ENCODE measurements at places on chromosomes 3 and 15.
A peak's percentile ranks its signal among the peaks of the same experiment; 100 is the strongest.

DNA sequence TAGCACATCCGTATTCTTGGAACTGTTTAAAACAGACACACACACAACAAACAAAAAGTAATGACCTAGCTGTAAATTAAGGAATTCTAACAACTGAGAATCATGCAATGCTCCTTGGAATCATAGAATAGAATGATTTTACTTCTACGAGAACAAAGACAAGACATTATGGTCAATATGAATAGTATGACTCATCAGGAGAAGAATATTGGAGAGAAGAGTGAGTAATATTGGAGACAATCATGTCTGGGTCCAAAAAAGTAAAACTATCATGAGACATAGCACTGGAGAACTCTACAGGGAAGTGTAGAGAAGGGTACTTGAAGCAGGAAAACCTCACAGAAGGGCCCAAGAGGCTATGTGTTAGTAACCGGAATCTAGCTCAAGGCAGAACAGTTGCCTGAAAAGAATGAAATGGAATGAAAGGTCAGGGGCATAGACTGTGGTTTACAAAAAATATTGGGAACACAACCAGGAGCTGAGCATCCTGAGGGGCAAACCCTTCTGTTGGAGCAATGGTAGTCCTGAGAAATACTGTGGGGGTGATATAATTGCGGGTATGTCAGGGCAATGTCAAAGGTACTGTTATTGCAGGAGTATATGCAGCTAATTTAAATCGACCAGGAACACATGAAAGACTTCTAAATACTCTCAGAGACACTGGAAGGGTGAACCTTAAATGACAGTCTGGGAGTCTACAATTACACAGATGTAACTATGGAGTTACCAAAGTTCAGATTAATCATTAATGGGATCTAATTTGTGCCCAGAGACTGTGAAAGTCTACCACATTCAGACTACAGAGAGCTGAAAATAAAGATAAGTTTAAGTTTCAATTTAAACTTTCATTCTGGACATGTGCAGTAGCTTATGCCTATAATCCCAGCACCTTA lies 201.2 kb downstream of the BCHE start:
- DNase-seq = no peak

DNA sequence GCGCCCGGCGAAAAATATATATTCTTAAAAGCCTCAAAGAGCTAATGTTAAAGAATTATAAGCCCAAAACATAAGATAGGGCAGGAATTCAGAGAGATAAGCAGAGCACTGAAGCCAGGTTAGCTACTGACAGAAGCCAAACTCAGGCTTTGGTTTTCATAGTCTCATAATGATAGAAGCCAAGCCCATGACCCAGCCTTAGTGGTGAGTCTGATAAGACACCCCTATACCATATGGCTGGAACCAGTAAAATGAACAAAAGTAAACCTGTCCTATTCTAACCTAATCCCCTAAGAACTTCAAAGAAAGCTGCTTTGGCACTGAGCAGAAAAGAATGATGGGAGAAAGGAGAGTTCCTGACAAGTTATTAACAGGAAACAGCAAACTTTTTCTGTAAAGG lies 25.9 kb downstream of the MYO9A start:
- no peak for DNase-seq

DNA sequence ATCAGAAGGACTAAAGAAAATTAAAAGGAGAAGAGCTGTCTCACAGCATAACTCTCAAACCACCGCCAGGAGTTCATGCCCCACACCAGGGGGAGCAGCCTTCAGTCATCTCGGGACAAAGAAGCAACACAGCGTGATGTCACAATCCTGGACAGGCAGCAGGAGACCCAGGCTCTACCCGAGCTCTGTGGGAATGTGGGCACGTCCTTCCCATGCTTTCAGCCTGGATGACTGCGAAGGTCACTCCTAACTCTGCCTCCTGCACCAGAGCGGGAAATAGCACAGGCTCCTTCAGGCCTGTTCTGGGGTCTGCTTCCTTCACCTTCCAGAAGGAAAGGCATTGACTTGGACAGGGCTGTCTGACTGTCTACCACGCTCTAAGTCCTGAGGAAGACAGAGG lies 31.3 kb downstream of the NOX5 start:
- DNase-seq = peak; percentile 73

GRCh38 chr15:101368861-101369642 lies 74.0 kb upstream of the SNRPA1 start:
- no peak for DNase-seq

GRCh38 chr3:179720196-179720595 lies 67.4 kb downstream of the USP13 start:
- no peak for DNase-seq

DNA sequence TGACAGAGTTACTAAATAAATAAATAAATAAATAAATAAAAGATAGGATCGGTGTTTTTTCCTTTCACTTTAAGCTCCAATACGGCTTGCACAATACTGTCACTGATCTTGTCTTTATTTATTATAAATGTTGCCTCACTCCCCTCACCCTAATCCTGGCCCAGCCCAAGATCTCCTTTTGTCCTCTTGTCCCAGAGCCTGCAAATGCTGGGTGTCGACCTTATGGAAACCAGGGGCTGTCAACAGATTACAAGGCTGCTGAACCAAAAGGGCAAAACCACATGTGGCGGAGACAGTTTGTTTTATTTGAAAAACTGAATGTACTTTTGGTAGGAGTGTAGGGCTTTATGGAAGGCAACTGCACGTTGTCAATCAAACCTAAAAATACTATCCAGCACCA lies 75.9 kb downstream of the RFTN1 start:
- DNase-seq = no peak

- DNase-seq = no peak
Measured at GRCh38 chr15:100762913-100763834, 116.5 kb upstream of the ALDH1A3 start.

GRCh38 chr3:115251509-115251908 lies 104.4 kb upstream of the ZBTB20 start:
- DNase-seq = no peak

DNA sequence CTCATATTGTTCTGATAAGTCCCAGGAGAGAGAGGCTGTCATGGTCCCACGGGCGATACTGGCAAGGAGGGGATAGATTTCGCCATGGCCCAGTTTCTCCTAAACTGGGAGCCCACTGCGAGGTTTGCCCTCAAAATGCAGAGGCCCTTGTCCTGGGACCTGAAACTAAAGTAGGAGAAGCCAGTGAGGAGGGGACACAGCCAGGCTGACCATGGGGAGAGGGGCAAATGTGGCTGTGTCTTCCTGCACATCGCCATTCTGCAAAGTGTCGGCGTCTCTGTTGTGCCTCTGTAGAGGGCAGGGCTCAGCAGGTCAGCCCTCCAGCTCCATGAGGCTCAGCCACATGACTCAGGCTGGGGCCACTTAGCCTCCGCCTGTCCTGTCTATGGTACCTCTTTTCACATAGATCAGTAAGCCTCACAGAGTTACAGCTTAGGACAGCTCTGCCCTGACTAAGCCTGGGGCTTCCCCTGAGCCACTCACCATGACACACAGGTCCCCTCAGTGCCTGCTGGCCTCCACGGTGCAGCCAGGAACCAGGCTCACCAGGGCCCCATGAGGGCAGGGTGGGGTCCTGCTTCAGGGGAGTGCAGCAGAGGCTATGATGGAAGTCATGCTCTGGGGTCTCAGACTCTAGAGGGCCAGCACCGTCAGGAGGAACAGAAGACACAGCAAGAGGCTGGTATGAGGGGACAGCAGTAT lies 28.6 kb upstream of the PLXNA1 start:
- DNase-seq = no peak

DNA sequence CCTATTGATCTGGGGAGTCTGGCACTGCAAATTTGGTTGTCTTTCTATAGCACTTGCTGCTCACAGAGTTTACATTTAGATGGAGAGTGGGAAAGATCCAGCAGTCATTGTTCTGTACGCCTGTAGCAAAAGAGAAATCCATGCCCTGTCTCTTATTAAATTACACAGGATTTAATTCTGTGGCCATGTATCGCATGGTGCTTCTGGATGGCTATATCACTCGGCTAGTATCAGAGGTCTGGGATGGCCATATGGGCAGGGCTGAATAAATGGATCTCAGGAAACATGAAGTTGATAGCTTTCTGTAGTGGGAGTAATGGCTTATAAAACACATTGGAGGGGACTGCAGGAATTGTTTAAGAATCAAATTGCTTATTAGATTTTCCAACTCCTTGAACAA lies 325.8 kb upstream of the DPH6 start:
- no peak for DNase-seq

DNA sequence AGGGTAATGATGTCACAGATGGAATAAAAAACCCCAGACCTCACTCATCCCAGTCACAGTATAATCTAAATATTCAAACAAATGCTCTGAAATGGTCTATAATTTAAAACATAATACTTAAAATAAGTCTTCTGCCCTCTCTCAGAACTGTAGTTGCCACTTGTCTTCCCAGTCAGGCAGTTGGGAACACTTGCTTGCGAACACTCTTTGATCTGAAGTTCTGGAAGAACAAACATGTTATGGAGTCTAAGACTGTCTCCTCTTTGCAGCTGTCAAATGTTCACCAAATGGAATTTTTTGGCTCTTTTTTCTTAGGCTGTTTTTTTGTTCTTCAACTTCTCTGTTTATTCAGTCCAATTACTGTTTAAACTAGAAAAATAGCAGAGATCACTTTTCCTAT lies 711.1 kb upstream of the GOLIM4 start:
- no peak for DNase-seq

DNA sequence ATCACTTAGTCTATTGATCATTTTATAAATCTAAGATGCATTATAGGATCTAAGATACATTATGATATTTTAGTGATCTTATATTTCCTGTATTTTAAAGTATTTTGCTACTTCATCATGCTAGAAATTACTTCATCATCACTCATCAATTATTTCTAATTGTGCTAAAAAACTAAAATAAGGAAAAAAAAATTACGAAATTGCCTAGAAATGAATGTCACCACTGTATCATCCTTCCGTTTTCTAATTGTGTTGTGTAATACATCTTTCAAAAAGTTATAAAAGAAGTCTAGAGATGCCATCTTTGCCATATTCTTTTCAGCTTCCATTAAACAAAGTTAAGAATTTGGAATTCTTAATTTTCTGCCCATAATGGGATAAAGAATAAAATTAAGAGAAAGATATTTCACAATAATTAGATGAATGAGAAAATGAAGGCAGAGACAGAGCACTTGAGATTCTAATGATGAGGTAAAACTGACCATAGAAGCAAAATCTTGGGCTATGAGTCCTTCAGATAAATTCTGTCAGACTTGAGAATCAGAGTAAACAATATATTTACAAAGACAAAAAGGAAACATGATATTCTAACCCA lies 48.8 kb downstream of the ALDH1A2 start:
- no peak for DNase-seq

GRCh38 chr3:27993051-27993450 lies 248.4 kb upstream of the CMC1 start:
- DNase-seq = no peak

- DNase-seq = no peak
Measured at GRCh38 chr15:66862111-66862939, 160.3 kb downstream of the SMAD6 start.
